ENCODE measurements at places on chromosomes 3 and 15.

DNA sequence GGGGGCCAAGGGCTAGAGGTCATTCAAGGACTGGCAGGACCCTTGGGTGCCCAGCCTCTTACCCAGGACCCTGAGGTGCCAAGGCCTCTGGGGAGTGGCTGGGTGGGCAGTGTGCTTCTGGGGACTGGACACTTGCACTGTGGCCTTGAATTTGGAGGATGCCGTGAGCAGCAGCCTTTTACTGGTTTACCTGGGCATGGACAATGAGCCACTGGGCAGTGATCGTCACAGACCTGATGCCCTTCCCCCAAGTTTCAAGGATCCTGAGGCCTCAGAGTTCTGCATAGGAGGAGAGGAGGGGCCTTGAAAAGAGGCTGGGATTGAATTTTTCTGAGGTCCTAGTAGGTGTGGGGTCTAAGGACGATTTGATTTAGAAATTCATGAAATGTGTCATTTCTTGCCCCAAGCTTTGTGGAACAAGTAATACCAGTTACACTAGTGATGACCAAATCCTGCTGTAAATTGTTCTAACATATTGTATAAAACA is 146.1 kb upstream of the TPM1 start:
- DNase-seq = no peak

DNA sequence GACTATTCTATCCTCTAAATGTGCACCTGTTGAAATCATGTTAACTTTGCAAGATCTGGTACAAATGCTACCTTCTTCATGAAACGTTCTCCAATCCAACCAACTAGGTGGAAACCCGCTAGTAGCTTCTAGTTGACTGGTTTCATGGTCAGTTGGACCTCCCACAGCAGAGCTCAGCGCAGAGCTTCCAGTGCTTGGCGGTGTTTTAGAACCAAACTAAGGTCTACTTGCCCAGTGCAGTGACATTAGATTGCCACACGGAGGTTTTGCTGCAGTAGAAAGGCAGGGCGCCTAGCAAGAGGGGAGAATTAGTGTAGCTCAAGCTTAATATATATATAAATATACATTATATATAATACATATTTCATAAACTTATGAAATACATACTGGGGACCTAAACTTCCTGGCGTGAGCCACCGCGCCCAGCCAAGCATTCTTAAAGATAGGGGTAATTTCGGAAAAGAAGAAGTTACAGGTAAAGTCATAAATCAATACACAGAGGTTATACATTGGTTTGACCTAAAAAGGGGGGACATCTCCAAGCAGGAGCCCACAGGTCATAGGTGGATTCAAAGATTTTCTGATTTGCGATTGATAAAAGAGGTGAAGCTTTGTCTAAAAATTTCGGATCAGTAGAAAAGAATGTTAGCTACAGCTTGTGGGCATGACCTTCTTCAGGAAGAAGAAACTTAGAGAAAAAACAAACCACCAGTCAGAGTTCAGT is 2.1 kb upstream of the OXSR1 start:
- DNase-seq = no peak

- no peak for DNase-seq
Observed at GRCh38 chr3:19997502-19997901, 14.6 kb downstream of the PP2D1 start.

- no peak for DNase-seq
Observed at GRCh38 chr15:91040856-91041255, 18.5 kb upstream of the VPS33B start.

DNA sequence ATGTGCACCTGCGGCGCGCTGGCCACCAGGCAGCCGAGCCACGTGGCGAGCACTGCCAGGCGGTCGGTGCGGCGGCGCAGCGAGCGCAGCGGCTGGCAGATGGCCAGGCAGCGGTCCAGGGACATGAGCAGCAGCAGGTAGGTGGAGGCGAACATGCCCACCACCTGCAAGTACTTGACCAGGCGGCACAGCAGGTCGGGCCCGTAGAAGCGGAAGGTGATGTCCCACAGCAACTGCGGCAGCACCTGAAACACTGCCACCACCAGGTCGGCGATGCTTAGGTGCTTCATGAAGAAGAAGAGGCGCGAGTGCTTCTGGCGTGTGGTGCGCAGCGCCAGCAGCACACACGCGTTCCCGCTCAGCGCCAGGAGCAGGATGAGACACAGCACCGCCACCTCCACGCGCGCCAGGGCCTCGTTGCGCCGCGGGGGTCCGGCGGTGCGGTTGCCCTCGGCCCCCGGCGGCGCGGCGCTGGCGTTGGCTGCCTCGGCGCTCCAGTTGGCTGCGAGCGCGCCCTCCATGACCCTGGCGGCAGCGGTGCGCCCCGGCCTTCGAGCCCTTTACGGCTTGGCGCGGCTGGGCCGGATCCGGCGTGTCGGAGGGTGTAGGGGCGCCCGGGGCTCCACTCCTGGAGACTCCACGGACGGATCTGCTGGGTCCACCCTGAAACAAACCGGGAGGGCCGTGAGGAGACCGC is 1.6 kb downstream of the OXTR start:
- no peak for DNase-seq

- no peak for DNase-seq
Observed at GRCh38 chr3:3296979-3297381, 117.5 kb upstream of the CRBN start.

DNA sequence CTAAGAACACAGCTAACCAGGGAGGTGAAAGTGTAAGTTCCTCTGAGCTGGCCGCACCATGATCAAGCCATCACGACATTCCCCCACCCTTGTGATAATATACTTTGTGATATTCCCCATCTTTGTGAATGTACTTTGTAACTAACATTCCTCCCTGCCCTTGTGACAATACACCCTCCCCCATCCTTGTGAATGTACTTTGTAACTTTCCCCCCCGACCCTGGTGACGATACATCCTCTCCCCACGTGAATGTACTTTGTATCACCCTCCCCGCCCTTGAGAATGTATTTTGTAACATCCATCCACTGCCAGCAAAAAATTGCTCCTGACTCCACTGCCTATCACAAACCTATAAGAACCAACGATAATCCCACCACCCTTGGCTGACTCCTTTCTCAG is 20.2 kb upstream of the OR5H6 start:
- DNase-seq = no peak

- DNase-seq = no peak
Observed at GRCh38 chr3:132879656-132880055, 157.4 kb upstream of the NPHP3 start.

Measured in stimulated activated CD8-positive, alpha-beta memory T cell treated with anti-CD3 and anti-CD28 coated beads, Interleukin-15, amount 100 ng/mL, for 48 hours (primary cell).